ENCODE measurements at places on chromosomes 3 and 15.

DNA sequence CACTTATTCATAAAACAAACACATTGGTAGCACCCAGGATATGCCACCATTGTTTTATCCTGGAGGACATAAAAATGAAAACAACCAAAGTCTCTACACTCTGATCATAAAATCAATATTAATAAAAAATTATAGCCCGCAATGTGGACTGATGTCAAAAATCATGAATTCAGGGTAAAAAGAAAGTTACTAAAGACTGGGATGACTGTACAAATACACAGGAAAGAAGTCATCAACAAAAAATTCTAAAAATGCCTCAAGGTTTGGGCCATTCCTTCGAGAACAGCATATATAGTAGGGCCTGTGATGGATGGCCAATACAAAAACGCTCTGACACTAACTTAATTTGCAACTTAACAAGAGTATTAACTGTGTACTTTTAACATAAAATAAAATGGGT is 76.8 kb downstream of the THBS1 start:
- no peak for DNase-seq

DNA sequence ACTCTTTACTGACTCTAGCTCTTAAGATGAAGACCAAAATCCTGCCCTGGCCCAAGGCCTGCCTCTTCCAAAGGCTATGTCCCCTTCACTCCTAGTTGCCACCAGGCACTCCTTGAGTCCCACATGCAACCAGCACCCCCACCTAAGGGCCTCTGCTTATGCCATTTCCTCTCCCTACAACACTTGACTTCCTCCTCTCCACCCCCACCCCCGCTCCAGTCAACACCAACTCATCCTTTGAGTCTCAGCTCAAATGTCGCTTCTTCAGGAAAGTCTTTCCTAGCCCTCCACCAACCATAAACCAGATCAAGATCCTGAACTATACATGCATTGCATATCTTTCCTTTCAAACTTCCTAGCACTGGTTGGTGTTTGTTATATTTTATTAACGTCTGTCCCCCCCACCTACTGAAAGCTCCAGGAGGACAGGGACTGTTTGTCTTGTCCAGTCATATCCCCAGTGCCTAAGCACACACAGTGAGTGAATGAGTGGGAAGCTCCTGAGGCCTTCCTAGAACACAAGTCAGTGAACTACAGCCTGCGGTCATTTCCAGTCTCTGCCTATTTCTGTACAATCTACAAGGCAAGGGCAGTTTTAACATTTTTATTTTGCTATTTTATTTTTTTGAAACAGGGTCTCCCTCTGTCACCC is 7.3 kb downstream of the TBC1D2B start:
- DNase-seq, result no peak

- DNase-seq, result no peak
Observed at GRCh38 chr3:89859757-89860156, 752.3 kb downstream of the EPHA3 start.

- DNase-seq, result no peak
Observed at GRCh38 chr3:23019596-23020300, 183.4 kb upstream of the UBE2E2 start.

- DNase-seq, result no peak
Observed at GRCh38 chr3:81699536-81700320, 61.7 kb downstream of the GBE1 start.

DNA sequence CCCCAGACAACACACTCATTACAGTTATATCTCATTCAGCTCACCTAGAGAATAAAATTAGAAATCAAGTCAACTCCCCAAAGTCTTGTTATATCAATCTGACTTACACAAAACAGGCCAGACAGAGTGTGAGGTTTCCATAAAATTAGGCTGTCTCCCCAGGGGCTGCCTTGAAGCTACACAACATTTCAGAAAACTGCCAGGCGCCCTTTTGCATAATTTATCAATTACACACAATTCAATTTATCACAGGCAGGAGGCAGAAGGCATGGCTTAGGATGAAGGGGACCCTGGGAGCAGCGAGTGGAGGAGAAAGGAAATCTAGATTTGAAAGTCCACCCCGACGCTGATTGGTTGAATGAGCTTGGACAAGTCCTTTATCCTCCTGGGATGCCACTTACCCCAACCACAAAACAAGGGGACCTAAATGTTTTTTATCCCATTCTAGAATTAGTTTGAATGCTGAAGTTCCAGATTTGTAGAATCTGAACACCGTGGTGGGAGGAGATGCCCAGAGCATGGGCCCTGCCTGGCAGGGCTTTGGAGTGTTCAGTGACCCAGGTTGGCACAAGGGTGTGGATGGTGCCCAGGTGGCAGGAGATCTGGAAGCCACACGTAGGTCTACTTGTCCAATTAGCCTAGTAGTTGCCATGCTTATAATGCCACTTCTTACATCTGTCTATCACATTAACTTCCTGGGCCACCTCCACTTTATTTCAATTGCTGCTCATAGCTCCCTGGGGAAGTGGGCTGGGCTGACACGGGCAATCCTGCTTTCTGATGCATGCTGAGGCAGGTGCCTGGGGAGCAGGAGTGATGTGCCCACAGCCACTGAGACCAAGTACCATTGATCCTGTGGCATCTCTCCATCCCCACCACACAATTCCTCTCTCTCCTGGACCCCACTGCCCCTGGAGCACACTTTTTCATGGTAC is 119.8 kb upstream of the TLE3 start:
- no peak for DNase-seq

GRCh38 chr15:32843219-32843815 is 125.5 kb downstream of the GREM1 start:
- DNase-seq, result no peak

DNA sequence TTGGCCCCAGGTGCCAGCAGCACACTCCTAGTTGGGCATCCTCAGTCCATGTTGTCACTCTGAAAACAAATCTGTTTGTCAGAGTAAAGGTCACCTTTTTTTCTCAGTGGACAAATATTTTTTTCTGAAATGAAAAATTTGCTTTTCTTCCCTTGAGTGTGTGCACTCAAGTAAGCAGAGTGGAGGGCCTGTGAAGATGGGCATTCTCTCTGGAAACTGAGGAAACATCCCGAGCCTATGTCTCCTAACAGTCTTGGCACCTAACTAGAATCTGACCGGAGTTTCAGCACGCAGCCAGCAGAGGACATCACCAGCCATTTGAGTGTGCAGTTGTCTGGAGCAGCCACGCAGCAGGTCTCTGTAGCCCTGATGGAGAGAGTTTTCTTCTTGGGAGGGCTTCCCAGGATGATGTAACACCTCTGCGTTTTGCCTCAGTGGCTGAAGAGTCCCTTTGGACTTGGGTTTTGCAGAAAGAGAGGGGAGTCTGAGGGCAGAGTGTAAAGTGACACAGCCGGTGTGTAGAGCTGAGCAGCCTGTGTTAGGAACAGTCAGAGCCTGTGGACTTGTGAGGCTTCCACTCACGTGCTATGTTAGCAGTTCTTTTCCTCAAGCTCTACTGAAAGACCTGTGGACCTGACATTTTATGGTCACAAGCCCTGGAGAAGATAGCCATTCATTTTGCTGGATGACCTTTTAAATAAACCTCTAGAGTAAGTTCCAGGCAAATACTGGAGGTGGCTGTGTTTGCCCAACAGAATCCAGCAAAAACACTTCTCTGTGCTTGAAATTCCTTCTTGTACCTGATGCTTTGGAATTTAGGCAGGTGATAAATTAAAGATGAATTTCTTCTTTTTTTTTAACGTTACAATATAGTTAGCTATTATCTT is 51.6 kb downstream of the ABHD2 start:
- no peak for DNase-seq

- no peak for DNase-seq
Observed at GRCh38 chr3:69532547-69533224, 146.8 kb upstream of the FRMD4B start.
